ENCODE measurements at places on chromosomes 4 and X.

GRCh38 chrX:30791296-30792278 lies 97.5 kb downstream of the TAB3 start:
- DNase-seq: no peak

- no peak for DNase-seq
Observed at GRCh38 chrX:43121637-43122036, 343.7 kb upstream of the PPP1R2C start.

GRCh38 chr4:25638806-25639205 lies 16.8 kb upstream of the SLC34A2 start:
- DNase-seq: no peak

DNA sequence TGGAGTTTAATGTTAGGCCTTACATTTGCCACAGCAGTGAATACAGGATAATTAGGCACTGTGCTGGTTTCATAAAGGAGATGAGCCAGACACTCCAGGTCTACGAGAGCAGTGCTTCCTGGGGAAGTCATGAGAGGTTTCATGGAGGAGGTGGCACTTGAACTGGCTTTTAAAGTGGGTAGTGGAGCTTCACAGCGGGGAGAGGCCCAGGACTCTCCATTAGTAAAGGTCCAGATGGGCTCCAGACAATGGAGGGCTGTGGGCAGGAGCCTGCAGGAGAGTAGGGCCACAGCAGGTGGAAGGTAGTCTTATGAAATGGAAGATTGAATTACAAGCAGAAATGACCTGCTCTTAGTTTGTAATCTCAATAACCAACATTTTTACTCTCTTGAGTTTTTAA lies 29.0 kb downstream of the CLDN22 start:
- no peak for DNase-seq

DNA sequence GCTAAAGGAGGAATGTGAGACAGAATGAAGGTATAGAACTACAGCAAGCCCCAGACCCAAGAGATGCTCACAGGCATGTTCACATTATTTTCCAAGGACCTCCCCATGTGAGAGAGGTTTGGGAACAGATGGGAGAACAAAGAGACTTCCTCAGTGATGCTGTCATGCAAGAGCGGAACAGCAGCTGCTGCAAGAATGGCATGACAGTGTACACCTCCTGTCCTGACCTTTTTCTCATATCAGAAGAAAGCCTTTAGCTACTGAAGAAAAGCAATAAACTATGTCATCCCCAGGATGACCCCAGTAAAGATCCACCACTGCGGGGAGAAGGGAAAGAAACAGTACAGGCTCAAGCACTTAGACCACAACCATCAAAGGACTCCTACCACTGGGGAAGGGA lies 7.2 kb downstream of the PRDM5 start:
- no peak for DNase-seq

DNA sequence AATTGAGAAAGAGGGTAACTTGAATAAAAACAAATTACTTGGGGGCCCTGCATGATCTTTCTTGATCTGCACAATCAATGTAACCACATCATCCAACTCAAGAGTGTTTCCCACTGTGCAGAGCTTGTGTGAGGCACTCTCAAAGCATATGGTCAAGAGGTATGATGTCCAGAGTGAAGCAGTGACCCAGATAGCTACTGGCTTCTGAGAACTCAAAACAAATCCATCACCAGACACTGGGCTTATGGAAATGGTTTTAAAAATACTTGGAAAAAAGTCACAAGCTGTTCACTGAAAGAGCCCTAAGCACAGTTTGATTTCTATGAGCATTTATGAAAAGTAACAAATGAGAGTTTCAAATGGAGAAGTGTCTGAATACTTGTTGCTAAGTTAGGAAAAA lies 361.0 kb downstream of the GRXCR1 start:
- DNase-seq: no peak

DNA sequence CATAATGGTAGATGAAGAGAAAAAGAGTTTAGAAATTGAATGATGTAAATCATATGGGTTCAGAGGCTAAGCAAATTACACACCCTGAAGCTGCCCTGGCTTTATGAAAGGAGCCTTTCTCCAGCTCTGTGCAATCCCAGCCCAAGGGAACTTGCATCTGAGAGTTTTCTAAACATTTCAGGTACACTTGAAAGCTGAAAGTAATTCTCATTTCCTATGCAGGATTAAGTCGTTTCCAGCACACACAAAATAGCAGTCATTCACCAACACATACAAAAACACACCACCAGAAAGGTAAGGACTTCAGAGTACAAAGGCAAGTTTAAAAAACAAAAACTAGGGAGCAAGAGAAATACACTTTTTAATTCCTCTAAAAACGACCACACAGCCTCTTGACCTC lies 1.7 kb downstream of the PDGFC start:
- DNase-seq: no peak

DNA sequence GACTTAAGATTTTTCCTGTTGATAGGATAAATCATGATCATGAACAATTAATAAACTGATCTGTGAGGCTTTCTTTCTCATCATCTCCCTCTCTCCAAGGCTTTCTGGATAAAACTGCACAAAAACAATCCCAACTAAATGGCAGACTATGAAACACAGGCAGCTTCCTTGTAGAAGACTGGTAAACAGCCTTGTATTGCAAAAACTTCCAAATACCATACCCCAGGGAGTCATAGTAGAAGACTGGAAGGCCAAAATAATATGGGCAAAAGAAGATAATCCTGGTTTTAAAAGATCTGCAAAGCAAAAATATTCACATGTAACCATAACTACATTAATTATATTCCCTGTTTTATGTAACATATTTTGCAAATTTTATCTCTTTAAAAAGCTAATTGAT lies 113.0 kb downstream of the ANAPC10 start:
- DNase-seq: no peak

- DNase-seq: no peak
Observed at GRCh38 chr4:65645185-65645584, 25.1 kb downstream of the EPHA5 start.

DNA sequence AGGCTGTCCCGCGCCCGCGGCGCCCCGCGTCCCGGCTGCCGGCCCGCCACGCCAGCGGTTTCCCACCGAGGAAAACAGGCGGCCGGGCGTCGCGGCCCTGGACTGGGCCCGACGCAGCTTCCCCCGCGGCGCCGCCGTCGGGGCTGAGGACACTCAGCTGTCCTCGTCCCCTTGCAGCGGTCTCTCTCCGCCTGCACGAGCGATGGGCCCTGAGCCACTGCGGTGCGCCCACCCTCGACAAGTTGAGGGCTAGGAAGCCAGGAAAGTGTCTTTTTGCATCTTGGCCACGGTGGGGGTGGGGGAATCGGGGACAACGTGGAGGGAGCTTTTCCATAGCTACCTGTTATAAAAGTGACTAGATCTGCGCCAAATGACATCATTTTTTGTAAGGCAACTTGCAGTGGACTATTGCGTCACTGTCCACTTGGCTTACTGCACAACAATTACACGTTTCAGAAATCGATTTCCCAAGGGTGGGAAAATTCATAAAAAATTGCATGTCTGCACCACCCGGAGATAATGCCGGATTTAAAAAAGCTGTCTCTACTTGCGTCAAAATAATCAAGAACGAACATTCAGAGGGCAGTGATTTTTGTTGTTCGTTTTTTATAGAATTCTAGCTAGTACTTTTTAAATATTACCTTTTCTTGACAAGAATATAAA lies 1.1 kb downstream of the KLHL15 start:
- no peak for DNase-seq

DNA sequence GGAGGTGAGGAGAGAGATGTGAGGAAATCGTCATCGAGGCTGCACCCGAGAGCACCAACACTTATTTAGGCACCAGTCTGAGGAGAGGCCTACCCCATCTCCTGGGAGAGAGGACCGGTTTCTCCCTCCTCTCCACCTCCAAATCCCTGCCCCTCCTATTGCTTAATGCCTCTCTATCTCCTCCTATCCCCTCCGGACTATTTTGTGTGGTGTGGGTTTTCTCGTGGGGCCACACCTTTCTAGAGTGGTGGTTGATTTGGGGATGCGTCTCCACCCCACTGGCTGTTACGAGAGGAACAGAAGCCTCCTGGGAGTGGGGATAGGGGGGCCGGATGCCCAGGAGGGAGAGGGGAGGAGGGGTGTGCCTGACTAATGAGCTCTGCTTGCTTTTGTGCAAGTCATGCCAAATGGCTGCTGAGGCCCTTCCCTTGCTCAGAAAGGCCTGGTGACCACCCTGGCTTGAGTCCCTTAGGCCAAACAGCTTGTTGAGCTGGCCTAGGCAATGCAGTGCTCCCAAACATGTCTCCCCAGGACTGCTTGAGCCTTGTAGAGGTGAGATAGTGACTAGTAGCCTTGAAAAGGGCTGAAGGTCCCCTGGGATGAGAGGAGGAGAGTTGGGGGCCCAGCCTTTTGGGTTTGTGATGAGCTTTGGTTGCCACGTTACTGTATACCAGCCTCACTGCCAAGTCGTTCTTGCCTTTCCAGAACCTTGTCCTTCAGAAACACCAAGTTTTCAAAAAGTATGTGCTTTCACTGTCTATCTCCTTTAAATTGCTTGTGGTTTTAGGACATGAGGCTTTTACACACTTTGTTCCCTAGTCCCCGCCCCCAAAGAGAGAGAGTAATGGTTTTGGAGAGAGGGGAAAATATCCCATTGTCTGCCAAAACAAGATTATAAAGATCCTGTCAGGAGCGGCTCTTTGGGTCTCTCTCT lies 1.2 kb downstream of the MSN start:
- peak; percentile 40 for DNase-seq

DNA sequence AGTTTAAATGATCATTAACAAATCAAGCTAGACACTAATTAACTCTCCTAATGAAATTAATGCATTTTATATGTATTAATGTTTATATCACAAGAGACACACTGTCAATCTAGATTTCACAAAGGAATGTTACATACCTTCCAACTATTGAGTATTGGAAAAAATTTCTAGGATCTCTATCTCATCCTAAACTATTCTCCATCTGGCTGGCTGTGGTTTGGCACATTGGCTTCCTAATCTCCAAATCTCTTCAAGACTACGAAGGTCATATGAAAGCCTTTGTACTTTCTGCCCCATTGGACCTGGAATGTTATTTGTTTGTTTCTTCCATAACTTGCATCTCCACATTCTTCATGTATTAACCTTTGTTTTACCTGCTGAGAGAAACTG lies 1160.0 kb downstream of the ADGRL3 start:
- no peak for DNase-seq

- DNase-seq: no peak
Observed at GRCh38 chrX:70769659-70770227, 138.8 kb downstream of the TEX11 start.

DNA sequence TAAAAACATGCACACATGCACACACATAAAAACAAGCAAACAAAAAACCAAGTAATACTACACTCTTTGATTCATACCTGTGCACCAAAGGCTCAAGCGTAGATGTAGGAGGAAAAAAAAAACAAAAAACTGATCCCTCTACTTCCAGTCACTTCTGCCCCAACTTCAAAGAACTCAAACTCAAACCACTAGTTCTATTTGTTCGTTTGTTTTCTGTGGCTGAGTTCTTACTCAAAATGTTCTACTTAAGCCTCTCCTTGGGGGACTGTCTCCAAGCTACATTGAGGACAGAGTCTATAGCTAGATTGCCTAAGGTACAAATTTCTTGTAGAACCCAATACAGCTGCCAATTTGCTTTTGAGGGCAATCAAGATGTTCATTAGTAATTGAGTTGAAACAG lies 171.0 kb upstream of the ATOH1 start:
- no peak for DNase-seq

DNA sequence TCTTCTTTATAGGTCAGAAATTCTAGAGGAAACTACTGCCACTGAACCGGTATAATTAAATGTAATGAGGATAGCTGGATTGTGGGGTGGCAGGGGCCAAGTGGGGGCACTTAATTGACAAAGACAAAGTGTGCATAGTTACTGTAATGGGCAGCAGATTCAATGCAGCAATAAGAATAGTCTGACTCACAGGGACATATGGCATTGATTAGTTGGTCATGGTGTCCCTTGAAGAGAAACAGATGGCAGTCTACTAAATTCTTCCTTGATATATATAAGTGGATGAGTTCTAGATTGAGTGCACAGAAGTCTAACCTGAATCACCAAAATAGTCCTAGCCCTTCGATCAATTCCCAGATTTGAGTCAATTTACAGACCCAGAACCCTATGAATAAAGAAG lies 31.6 kb downstream of the ETDC start:
- no peak for DNase-seq

GRCh38 chrX:43753637-43754036 lies 97.5 kb downstream of the MAOA start:
- no peak for DNase-seq

DNA sequence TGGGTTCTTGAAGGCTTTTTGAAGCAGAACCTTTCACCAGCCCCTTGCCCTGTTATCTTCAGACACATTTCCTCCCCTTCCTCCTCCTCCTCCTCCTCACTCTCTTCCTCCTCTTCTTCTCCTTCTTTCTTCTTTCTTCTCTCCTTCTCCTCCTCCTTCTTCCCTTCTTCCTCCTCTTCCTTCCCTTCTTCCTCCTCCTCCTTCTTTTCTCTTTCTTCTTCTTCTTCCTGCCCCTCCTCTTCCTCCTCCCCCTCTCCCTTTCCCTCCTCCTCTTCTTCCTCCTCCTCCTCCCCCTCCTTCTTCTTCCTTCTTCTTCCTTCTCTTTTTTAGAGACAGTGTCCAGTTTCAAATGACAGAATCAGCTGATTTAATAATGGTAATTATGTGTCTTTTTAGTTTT lies 226.0 kb downstream of the DKK2 start:
- DNase-seq: no peak

DNA sequence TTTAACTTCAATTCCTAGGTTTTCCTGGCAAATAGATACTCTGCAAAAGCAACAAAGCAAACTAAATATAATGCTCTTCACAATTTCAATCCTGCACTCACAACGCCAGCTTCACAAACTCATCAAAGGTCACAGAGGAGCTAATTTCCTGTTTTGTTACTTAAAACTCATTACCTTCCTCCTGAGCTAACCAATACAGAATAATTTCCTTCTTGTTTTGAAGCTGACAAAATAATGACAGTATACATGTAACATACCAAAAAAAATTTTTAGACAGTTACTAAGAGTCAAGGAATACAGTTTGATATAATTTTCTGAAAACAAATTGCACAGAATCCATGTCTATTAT lies 17.9 kb downstream of the CNOT6L start:
- DNase-seq: no peak

DNA sequence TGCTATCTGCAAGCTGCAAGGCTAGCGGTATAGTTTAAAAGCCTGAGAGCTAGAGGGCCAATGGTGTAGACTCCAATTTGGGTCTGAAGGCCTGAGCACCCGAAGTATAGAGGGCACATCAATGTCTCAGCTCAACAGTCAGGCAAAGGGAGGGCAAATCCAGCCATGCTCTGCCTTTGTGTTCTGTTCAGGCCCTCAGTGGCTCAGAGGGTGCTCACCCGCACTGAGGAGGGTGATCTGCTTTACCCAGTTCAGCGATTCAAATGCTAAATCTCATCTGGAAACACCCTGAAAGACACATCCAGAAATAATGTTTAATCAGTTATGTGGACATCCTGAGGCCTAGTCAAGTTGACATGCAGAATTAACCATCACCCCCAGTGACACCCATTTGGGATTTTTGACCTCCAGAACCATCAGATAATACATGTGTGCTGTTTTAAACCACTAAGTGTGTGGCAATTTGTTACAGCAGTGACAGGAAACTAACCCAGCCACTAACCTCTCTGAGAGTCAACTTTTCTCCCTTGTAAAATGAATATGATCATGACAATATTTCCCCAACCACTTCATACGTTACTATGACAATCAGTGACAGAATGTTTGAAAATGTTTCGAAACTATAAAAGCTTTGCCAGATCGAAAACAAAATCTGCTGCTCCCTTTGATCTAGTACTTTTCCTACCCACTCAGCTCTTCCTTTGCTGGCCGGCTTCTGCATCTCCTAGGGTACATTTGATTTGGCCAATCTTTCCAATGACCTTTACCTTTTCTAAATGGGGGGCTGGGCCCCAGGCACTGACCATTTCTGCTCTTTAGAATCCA lies 8.4 kb upstream of the TBL1X start:
- DNase-seq: no peak

Data from stimulated activated CD8-positive, alpha-beta memory T cell treated with anti-CD3 and anti-CD28 coated beads, Interleukin-7, amount 100 ng/mL, for 24 hours (primary cell).